Endothelial cell (in vitro differentiated cells): ENCODE measurements at places on chromosomes 3 and 15.

DNA sequence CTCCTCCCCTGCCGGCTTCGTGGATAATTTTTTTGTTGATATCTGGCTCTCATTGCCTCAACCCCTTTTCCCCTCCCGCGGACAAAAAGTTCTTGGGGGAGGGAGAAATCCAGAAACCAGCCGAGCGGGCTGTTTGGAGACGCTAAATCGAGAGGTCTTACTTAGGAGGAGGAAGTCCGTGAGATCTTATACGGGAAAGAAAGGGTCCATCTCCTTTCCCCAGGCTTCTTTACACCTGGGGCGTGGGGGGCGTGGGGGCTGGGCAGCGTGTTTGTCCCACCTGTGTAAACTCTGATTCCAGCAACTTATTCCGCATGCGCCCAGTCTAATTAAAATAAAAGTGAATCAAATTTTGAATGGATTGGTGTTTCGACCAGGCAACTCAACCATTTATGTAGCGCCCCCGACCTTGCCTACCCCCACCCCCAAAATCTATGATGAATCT lies 364 bp upstream of the CADPS start:
- no peak for DNase-seq

- no peak for DNase-seq
Measured at GRCh38 chr3:81770710-81771109, 9.3 kb upstream of the GBE1 start.

- DNase-seq = no peak
Measured at GRCh38 chr3:171234298-171235010, 207.9 kb upstream of the SLC2A2 start.

DNA sequence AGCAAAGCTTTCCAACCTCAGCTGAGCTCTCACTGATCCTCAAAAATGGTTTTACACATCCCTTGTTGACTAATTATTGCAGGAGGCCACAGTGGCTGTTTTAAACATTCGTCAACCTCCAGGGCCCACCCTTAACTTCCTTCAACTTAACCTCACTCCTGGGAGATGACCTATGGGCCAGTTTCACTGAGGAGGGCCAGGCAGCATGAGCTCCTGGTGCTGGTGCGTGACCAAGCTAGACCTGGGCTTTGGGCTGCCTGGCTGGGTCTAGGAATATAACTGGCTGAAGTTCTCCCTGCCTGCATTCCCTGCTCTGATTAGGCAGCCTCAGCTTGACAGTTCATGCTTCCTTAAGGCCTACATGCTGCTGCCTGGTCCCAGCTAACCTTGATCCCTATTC lies 273.7 kb upstream of the ATP11B start:
- DNase-seq = no peak

DNA sequence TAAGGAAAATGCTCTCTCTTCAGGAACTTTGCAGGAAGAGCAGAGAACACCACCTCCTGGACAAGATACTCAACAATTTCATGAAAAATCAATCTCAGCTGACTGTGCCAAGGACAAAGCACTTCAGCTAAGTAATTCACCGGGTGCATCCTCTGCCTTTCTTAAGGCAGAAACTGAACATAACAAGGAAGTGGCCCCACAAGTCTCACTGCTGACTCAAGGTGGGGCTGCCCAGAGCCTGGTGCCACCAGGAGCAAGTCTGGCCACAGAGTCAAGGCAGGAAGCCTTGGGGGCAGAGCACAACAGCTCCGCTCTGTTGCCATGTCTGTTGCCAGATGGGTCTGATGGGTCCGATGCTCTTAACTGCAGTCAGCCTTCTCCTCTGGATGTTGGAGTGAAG lies 200.5 kb downstream of the AKAP13 start:
- DNase-seq = no peak

GRCh38 chr15:61119556-61119955 lies 109.5 kb downstream of the RORA start:
- DNase-seq = no peak

DNA sequence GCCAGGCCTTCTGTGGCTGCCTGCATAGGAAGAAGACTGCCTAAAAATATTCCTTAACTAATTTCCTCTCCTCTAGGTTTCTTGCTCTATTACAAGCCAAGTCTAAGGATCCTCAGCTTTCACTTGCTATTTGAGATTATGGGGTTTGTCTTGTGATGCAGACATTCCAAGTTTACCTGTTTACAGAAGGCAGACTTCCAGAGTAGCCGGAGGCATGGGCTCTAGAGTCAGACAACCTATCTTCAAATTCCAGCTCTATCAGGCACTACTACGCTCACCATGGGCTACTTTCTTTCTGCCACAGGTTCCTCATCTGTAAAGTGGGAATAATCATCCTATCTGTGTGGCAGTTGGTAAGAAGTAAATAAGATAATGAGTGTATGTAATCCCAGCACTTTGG lies 95.6 kb upstream of the BCL6 start:
- DNase-seq = no peak

DNA sequence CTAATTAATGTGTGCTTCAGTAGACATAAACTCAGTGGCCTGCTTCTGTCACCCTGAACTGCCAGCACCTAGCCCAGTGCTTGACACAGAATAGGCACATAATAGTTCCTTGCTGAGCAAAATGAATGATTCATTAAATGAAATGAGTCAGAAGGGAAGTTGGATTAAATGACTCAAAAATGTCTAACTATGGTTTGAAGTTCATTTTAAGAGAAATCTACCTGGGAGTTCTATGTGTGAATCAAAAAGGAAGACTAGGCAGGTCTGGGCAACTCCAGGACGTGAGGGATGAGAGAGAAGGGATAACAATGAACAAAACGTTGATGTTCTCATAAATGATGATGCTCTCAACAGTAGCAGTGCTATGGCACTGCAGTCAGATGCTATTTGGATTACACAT lies 175.0 kb downstream of the CFAP20DC start:
- DNase-seq = no peak

GRCh38 chr3:72231439-72232196 lies 446.7 kb upstream of the PROK2 start:
- no peak for DNase-seq

- no peak for DNase-seq
Measured at GRCh38 chr3:147099076-147099475, 307.3 kb downstream of the ZIC4 start.

GRCh38 chr15:99145778-99146177 lies 40.9 kb downstream of the SYNM start:
- DNase-seq = no peak

- DNase-seq = no peak
Measured at GRCh38 chr3:50358355-50358910, 888 bp downstream of the TMEM115 start.

- DNase-seq = no peak
Measured at GRCh38 chr15:66294157-66294931, 976 bp downstream of the DIS3L start.

- no peak for DNase-seq
Measured at GRCh38 chr3:155193868-155194267, 99.6 kb downstream of the STRIT1 start.

- no peak for DNase-seq
Measured at GRCh38 chr3:170485294-170485693, 66.6 kb downstream of the CLDN11 start.

GRCh38 chr15:28117432-28117990 lies 18.4 kb upstream of the OCA2 start:
- no peak for DNase-seq

- DNase-seq = no peak
Measured at GRCh38 chr15:22951381-22952280, 28.5 kb downstream of the CYFIP1 start.

DNA sequence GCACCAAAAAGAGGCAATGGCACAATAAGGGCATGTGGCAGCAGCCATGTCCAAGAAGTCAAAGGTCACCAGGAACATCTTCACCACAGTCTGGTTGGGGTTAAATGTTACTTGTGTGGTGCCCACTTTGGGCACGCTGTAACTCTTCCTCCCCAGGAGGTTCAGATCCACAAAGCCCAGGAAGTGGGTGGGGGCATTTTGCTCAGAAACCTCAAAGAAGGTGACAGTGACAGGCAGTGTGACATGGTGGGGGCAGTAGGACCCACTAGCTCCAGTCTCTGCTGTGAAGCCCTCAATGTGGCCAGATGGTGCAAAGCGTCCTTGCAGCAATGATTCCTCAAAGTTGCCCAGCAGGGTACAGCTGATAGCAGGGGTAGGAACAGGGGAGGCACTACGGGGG lies 5.8 kb downstream of the ZNF80 start:
- DNase-seq = no peak

GRCh38 chr15:39770748-39771689 lies 11.6 kb downstream of the FSIP1 start:
- no peak for DNase-seq

- DNase-seq = no peak
Measured at GRCh38 chr3:71436337-71436736, 147.2 kb downstream of the FOXP1 start.

GRCh38 chr3:115380883-115381572 lies 233.9 kb upstream of the ZBTB20 start:
- no peak for DNase-seq
